Smooth muscle cell of the umbilical artery (primary cell): ENCODE measurements at places on chromosomes 5 and 9. TPM values are rescaled to one million over a fixed set of nuclear protein-coding genes. Genes with fewer than 3 reads are reported as not detected.

SSBP2 gene
- 10.4 and 14.7 TPM in 2 replicates for total RNA-seq

ADAMTS13 gene
- total RNA-seq = 1.8 and 2.8 TPM in 2 replicates

TNFSF15 gene
- total RNA-seq = 0.32 and 3.0 TPM in 2 replicates

CDH9 gene
- total RNA-seq = 0.59 TPM in 1 of 2 replicates, not detected in the other

ANGPTL2 gene
- total RNA-seq = 6.3 and 19.0 TPM in 2 replicates
